ENCODE measurements at places on chromosomes 5 and 9. TPM values are rescaled to one million over a fixed set of nuclear protein-coding genes. Genes with fewer than 3 reads are reported as not detected.
A peak's percentile ranks its signal among the peaks of the same experiment; 100 is the strongest.

GRCh38 chr9:124844291-124844690 is 9.0 kb upstream of the WDR38 start:
- no peak for DNase-seq

GRCh38 chr9:11016081-11016480 is 403.3 kb upstream of the PTPRD start:
- no peak for DNase-seq

GRCh38 chr9:13002740-13003139 is 227.9 kb downstream of the LURAP1L start:
- no peak for DNase-seq

DNA sequence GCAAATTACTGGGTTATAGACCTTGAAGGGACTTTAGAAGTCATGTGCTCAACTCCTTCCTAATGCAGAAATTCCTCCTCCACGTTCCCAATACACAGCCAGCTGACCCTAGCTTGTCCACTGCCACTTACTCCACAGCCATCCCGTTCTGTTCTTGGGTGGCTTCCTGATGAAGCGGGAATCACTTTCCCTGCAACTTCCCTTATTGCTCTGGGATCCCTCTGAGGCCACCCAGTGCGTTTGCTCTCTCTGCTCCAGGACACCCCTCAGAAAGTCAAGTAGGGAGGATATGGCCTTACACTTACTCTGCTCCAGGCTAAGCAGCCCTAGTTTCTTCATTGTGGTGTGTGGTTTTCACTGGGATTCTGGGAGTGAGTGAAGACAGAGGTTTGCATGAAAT is 55.5 kb downstream of the GALNT12 start:
- no peak for DNase-seq

DNA sequence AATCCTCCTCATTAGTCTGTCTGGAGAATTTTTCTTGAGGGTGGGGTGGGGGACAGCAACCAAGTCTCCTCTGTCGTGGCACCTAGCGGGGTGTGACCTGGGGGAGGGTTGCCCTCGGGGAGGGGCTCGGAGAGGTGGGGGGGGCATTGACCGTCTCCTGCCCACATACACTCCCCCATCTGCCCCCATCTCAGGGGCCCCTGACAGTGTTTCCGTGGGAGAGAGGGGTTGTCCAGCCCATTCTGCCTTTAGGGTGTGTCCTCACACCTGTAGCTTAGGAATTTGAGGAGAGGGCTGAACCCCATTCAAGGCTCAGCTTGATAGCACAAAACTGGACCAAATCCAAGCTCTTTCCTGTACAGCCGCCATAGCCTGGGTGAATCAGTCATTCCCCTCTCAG is 5.9 kb upstream of the CXXC5 start:
- DNase-seq: peak; percentile 11

GRCh38 chr9:134267881-134268724 is 58.2 kb upstream of the RXRA start:
- no peak for DNase-seq

C1QTNF3 gene
- 2.8 TPM for polyA plus RNA-seq

DNA sequence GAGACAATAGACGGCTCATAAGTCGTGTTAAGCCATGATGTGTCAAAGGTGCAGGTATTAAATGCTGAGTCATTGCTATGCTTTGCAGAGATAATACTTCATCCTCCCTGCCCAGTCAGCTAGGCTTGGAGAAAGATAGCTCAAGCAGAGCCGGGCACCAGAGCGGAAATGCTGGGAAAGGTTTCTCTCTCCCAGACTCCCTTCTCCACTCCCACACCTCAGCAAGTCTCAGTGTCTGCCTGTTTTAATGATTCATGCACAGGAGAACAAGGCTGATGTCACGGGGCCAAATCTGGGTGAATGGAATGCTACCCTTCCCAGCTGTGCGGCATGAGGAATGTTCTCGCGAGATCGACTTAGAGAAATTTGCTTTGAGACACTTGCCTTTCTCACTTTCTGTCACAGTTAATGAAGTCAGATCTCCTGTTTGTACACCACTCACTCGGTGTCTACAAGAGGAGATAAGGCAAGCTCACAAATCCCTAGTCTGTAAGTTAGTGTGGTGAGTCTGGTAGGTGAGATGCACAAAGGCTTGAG is 204.4 kb downstream of the EFNA5 start:
- no peak for DNase-seq

- DNase-seq: peak; percentile 25
Observed at GRCh38 chr9:133493428-133493827, 14.5 kb upstream of the SLC2A6 start.

RASGRF2 gene
- polyA plus RNA-seq: 8.6 TPM

DNA sequence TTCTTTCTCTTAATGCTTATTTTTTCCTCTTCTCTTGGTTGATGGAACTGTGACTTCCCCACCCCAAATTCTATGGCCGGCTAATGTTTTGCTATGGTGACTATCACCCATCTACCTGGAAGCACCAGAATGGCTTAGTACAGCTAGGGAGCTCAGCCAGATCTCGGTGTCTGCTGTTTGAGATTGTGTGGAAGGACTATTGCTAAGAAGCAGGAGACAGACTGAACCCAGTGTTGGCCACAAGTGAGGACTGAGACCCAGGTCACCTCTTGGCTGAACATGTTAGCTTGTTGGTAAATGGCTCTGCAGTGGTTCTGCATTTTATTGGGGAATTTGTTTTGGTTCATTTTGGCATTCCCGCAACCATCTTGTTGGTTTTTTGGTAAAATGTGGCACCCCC is 2.7 kb downstream of the PRRC2B start:
- no peak for DNase-seq

PLEKHG4B gene
- 0.85 TPM for polyA plus RNA-seq

GRCh38 chr5:38208782-38209378 is 49.5 kb upstream of the EGFLAM start:
- peak; percentile 54 for DNase-seq

PROB1 gene
- 1.0 TPM for polyA plus RNA-seq

PPIC gene
- 21.3 TPM for polyA plus RNA-seq

INSL6 gene
- not detected for polyA plus RNA-seq

LCN6 gene
- polyA plus RNA-seq: 1.6 TPM

DNA sequence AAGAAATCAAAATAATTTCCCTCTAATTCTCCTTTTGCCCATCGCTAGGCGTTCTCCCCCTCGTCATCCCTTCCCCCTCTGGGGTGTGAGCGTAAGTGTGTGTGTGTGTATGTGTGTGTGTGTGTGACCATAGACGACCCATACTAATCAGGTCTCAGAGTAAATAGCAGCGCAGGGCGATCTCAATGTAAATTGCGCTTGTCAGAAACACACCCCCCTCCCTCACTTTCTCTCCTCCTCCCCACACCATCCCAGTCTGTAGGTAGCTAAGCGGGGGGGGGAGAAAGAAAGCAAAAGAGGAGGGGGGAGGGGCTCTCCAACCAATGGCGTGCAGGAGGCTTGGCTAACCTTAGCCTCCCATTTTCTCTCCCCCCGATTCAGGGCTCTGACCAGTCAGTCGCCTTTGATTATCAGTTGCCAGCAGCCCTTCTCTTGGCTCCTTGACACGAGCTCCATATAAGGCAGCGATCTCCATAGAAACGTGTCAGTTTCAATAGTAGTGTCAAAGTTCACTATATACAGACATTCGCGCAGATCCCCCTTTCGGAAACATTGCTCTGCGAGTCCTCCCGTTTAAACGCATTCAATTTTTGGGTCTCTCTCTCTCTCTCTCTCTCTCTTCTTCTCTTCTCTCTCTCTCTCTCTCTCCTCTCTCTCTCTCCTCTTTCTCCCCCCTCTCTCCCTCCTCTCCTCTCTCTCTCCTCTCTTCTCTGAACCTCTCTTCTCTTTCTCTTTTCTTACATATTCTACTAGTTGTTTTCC is at the start of gene NR2F1:
NR2F1 (plus strand) TSS at position 546 of the 762 bp plus-strand sequence. CDS start 1,802 bp downstream, outside the sequence.
- peak; percentile 93 for DNase-seq

GRCh38 chr5:173497685-173498084 is 118.8 kb downstream of the BOD1 start:
- DNase-seq: no peak

DNA sequence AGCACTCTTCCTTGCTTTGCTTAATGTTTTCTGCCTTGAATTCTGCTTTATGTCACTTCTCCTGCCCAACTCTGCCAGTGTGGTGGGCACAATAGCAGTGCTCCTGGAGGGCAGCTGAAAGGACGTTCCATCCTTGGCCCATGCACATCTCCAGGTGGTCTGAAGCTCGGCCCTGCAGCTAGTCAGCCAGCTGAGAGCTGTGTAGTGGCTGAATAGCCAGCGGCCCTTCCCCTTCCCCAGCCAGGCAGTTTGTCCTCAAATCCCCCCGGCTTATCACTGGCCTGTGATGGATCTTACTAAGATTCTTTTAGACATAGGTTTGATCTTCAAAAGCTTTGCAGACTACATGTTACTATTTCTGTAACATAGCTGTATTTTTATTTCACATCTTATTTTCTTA is 42.7 kb upstream of the ANGPTL2 start:
- DNase-seq: no peak

NUTM2F gene
- not detected for polyA plus RNA-seq

SPRY4 gene
- polyA plus RNA-seq: 2.0 TPM

- DNase-seq: no peak
Observed at GRCh38 chr9:19488721-19489120, 79.9 kb downstream of the ACER2 start.

- DNase-seq: no peak
Observed at GRCh38 chr9:35679766-35680330, 6.1 kb downstream of the CA9 start.

KIF4B gene
- not detected for polyA plus RNA-seq

All from ovary (tissue), 10 donors.